ENCODE measurements at places on chromosomes 12 and 14.

DNA sequence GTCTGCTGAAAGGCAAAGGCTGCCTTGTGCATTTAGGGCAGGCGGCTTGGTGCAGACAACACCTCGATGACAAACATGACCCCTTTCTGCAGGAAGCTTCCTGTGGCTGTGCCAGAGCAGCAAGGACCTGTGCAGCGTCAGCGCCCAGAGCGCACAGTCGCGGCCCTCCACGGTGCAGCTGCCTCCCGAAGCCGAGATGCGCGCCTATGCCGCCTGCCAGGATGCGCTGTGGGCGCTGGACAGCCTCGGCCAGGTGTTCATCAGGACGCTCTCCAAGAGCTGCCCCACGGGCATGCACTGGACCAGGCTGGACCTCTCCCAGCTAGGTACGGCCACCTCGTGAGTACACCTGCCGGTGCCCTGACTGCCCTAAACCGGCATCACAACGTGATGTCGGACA, 57.3 kb downstream of the ANKRD9 start:
- no peak for DNase-seq

DNA sequence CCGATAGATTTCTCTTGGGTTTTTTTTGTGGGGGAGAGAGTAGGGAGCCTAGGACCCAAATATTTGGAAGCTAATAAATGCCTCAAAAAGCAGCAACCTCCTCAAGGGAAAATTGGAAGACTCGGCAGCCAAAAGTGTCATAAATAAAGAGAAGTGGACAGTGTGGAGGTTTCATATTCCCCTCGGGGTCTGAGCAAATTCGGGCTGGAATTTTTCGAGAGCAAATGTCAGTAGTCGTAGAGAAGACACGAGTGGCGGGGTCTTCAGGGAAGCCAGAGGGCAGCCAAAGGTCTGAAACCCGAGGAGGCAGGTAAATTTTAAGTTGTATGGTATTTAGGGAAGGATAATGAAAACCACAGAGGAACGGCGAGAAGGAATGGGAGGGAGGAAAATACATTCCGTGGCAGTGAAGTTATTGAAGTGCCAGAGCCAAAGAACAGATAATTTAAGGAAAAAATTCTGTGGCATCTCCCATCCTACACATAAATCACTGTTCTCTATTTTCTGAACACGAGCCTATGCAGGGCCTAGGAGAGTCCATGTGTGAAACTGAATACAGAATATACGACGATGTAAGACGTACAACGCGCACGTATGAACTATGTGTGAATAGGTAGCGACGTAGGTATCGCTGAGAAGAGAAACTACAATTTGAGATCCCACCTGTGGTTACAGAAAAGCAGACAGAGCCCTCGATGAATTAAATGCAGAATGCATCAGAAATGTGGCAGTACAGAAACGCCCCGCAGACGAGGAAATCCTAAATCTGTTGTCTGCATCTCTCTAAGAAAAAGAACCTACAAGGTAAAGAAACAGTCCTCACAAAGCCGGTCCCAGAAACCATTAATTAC, 12.9 kb downstream of the BCL11B start:
- no peak for DNase-seq

GRCh38 chr12:75979181-75979580, 52.4 kb downstream of the PHLDA1 start:
- no peak for DNase-seq

DNA sequence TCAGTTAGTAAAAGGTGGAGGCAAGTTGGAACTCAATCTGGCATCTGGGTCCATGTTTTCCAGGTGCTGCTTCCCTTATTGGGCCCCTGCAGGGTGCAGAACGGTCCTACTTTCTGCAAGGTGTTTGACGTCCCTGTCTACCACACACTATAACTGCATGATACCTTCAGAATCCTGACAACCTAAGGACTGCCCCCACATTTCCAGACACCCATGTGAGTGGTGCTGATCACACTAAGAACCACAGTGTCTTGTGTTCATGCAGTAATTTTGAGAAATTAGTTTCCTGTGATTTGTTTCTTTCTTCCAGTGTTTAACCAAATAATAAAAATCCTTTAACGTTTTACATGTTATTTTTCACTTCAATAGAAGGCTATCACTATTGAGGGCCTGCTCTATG, 121.1 kb upstream of the MDM1 start:
- DNase-seq, result no peak

DNA sequence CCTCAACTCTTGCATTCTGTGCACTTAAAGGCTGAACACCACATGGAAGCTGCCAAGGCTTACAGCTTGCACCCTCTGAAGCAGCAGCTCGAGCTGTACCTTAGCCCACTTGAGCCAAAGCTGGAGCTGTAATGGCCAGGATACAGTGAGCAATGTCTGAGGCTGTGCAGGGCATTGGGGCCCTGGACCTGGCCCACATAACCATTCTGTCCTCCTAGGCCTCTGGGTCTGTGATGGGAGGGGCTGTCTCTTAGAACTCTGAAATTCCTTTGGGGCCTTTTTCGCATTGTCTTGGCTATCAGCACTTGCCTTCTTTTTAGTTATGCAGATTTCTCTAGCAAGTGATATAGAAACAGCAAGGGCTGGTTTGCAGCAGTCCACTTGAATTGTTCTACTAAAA, 303.8 kb upstream of the CLEC14A start:
- DNase-seq, result no peak

DNA sequence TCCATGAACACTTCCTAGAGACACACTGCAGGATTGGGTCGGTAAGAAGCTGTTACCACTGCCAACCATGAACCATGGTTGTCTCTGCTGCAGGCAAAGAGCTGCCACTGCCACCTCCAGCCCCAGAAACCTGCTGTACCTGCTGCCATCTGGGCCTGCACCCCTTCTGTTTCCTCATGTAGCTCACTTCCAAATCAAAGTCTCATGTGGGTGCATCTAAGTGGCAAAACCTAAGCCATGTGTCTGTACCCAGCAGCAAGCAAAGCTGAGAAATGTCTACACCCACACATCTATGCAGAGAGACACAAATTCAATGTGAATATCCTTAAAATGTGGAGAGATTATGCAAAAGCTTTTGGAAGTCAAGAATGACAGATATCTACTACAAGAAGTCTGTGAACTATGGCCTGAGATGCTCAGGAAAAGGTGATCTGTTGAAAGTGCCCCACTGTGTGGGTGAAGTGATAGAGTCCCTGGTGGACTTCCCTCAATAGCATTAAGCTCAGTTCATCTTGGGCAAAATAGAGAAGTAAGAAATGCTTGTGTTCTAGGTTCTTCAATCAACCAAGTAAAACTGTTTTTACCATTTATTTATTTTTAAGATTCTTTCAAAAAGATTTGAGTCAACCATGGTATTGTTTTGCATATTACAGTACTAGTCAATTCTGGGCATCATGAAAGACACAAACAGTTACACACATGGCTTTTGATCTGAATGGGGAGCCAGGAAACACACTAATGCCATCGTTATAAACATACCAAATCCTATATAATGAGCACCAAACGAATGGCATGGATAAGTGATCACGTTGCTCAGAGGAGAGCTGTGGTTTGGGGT, 64.4 kb downstream of the FOS start:
- DNase-seq, result no peak

- no peak for DNase-seq
Measured at GRCh38 chr12:63362791-63363190, 211.8 kb upstream of the AVPR1A start.

GRCh38 chr14:98382662-98383061, 889.3 kb downstream of the BCL11B start:
- no peak for DNase-seq

GRCh38 chr12:75813072-75813471, 218.5 kb downstream of the PHLDA1 start:
- no peak for DNase-seq

- no peak for DNase-seq
Measured at GRCh38 chr12:108616941-108617858, 16.5 kb downstream of the SELPLG start.

DNA sequence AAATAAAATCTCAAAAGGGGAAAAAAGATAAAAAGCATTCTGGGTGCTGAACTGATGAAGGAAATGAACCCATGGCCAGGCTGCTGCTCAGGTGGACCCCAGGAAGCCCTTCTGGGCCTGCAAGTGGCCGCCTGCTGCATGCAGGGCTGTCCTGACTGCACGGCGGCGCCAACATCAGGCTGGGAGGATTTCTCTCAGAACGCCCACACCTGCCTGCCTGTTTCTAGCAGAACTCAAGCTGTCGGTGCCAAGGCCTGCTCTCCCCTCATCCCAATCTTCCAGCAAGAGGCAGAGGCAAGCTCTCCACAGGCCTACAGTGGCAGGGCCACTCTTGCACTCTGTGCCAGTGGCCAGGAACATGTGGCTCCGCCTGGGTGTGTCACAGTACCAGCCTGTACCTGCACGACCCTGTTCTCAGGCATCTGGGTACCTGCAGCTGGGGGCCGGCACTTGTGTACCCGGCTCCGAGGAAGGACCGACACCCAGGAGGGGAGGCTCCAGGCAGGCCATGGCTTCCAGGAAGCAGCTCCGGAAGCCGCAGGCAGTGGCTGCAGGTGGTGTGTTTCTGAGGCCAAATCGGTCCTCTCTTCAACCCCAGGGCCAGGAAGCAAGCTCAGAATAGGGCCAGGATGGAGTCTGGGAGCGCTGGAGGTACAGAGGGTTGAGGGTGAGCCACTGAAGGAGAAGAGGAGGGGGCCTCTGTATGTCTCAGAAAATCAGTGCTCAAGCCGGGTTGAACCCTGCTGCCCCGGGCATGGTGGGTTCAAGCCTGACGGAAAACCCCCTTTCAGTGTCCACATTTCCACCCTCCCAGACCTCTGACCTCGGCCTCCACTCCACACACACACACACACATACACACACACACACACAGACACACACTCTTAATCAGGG, 2.5 kb upstream of the INF2 start:
- no peak for DNase-seq

DNA sequence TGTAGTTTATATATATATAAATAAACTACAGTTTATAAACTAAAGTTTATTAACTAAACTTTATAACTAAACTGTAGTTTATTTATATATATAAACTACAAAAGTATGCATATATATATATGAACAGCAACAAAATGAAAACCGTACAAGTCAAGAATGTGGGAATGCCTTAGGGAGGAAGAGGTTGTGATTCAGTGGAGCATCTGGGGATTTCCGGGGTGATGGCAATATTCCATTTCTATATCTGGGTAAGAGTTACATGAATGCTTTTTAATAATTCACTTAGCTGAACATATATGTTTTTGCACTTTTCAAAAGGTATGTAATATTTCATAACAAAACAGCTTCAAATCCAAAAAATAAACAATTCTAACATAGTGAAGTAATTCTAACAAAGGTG, 30.1 kb upstream of the CAND1 start:
- no peak for DNase-seq

DNA sequence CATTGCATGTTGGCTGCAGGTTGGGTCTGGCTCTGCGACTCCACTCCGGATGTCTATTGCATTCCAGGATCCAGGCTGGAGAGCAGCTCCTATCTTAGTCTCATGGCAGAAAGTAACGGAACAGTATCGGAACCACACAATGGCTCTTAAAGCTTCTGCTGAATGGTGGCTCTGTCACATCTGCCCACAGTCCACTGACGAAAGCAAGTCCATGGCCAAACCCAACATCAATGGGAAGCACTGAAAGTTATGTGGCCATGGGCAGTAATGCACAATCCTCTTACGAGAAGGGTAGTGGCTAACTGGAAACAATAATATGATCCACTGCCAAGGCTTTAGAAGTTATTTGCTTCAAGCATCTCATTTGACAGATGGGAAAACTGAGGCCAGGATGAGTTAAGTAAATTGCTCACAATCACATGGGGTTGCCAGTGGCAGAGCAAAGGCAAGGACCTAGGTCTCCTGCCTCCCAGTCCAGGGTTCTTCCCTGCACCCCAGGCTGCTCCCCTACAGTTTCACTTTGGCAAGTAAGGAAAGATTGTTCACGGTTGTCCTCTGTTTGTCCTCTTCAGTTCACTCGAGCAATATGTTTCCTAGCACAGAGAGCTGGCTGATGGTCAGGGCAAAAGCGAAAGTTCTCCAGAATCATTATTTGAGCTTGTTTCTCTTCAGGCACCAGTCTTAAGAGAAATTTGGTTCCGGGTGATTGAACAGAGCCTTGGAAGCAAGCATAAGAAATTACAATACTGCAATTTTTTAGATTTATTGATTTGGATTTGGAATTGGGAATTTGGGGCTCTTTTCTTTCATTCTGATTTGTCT, 54.2 kb downstream of the CKAP4 start:
- DNase-seq, result no peak

DNA sequence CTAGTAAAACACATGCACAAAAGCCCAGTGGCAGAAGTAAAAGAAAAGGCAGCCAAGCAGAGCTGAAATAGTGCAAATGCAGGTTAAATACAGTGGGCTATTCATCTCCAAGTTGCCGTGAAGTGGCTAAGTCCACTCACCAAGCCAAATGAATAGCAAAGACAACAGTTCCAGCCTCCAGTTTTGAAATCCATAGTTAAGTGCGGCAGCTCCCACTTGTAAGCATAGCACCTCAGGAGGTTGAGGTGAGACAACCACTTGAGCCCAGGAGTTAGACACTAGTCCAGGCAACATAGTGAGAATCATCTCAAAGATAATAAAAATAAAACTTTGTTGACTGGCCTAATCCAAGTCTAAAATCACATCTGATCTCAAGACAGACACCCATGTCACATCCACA, 9.8 kb upstream of the PHLDA1 start:
- DNase-seq, result no peak

Measured in iPS-NIHi11 (cell line).